ENCODE measurements at places on chromosomes 4 and X.

- DNase-seq: no peak
Observed at GRCh38 chr4:113147498-113148111, 98.2 kb downstream of the ANK2 start.

GRCh38 chr4:116881077-116881476, 204.3 kb downstream of the TRAM1L1 start:
- DNase-seq: no peak

DNA sequence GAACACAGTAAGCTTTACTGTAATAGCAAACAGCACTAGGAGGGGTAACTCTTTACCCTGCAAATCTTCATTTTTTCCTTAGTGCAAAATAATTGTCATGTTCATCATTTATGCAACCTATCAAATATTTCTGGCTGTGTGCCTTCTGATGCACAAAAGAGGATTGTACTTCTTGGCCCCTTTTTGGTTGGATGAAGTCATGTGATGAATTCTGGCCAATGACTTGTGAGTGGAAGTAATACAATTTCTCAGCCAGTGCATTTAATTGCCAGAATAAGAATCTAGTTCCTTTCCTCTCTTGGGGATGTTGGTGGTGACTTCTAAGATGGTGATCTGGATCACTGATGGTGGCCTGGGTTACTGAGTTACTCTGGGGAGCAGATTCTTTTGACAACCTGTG, 37.0 kb upstream of the GATB start:
- DNase-seq: no peak

GRCh38 chr4:84634961-84635360, 52.0 kb downstream of the CDS1 start:
- no peak for DNase-seq

DNA sequence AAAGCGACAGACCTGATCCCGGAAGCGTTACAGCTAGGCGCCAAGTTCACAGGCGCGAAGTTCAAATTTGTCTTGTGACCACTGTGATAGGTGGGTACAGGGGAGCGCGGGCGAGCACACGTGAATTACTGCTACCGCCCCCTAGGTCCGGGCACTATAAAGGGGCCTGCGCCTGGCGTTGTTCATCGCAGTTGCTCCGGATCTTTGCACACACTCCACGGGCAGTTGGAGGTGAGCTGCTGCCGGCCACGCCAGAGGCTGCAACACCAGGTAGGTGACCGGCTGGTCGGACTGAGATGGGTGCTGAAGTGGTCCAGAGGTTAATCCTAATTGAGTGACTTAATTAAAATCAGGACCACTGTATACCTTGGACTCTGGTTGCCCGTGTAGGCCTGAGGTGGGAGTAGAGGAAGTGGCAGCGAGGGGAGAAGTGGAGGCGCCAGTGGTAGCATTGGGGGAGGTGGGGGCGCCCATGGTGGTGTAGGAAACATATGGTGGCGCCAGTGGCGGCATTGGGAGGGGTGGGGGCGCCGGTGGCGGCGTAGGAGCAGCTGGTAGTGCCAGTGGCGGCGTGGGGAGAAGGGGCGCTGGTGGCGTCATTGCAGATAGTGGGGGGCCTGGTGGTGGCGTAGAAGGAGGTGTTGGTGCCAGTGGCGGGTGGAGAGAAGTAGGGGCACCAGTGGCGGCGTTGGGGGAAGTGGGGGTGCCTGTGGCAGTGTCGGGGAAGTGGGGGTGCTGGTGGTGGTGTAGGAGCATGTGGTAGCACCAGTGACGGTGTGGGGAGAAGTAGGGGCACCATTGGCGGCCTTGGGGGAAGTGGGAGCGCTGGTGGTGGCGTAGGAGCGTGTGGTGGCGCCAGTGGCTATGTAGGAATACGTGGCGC, at the start of gene GCNA:
TSS of gene GCNA (plus strand) at position 185 of the 883 bp plus-strand sequence. CDS start 2,385 bp downstream, outside the sequence.
- no peak for DNase-seq

DNA sequence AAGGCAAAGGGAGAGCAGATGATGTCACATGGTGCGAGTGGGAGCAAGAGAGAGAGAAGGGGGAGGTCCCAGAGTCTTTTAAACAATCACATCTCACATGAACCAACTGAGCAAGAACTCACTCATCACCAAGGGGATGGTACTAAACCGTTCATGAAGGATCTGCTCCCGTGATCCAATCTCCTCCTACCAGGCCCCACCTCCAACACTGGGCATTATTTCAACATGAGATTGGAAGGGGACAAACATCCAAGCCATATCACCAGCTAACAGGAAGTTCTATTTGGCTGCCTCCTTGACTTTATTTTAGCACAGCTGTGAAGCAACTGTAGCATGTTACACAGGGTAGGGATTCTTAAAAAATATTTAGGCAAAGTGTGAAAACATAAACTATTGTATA, 102.5 kb downstream of the DDIT4L start:
- DNase-seq: no peak

DNA sequence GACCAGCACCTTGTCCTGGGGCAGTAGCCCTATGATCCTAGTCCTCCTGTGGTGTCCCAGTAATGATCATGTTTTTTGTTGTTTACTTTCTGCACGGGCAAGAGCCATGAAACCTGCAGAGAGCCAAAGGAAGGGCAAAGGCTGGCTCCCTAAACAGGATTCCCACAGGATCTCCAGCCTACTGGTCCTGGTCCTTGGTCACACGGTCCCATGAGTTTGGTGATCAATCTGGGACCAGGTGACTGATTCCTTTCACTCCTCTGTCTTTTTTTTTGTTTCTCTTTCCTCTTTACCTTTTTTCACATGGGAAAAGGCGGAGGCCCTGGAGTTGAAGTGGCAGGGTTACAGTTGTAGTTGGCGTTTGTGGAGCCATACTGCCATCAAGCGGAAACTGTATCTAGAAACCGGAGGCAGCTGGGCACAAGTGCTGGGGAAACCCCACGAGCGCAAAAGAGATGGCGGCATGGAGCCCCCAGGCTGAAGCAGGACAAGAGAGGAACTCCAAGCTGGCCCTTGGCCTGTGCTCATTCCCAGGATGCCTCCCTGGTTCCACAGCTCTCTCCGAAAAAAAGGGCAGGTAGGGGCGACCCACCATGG, 34.6 kb downstream of the NBDY start:
- peak; percentile 77 for DNase-seq

DNA sequence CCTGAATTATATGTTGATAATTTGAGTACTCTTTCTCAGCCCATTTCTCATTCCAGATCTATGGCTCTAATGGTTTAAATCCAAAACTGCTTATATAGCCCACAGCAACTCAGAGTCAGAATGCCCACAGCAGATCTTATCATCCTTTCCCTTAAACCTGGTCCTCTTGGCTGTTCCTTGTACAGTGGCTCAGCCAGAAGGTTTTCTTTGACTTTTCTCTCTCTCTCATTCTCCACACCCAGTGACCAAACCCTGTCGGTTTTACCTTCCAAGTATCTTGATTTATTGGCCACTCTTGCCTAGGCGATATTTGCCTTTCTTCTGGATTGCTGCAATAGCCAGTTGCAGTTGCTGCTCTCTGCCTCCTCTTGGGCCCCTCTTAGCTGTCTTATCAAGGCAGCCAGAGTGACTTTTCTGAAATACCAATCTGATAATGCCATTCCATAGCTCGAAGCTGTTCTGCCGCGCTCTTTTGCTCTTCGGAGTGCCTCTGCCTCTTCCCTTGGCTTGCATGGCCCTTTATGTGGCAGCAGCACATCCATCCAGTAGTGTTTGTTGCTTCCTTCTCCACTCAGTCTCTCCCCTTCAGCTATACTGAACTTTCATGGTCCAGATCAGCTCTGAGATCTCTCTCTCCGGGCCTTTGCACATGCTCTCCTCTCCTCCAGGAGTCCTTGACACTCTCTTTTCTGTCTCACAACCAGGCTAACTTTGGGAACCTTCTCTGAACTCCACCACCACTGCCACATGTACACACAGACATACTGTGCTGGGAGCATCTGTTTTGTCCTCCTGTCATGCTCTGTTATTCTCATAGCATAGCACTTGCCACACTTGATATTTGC, 11.8 kb downstream of the GAB1 start:
- no peak for DNase-seq

- no peak for DNase-seq
Observed at GRCh38 chr4:77226939-77227705, 70.1 kb downstream of the CCNG2 start.

DNA sequence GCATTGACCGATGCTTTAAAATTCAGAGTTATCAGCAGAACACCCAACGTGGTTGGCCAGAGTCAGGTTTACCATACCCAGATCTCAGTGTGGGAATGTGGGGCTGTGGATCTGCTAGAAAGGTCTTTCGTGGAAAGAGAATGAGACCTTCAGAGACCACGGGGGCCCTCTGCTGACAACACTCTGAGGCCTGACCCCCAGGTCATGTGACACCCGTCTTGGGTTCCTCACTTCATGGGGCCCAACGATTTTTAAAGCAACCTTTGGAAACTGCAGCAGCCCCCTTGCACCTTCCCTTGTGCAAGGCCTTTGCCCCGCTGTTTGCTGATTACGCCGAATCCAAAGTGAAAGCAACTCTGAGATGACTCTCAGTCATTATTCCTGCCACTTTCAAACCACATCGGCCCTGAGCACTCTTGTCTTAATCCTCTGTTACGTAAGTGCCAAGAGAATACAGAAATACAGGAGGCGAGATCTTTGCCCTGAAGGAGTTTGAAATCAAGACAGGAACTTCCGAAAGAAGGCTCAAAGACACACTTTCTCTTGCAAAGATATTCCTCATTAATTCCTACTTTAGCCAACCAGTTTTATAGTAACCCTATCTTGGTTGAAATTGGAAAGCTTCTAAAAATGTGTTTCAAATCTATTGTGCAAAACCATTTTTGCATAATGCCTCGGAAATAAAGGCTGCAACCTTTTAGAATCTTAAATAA, 88.3 kb downstream of the EVC2 start:
- no peak for DNase-seq

GRCh38 chrX:151175283-151176062, 911 bp upstream of the GPR50 start:
- DNase-seq: no peak

DNA sequence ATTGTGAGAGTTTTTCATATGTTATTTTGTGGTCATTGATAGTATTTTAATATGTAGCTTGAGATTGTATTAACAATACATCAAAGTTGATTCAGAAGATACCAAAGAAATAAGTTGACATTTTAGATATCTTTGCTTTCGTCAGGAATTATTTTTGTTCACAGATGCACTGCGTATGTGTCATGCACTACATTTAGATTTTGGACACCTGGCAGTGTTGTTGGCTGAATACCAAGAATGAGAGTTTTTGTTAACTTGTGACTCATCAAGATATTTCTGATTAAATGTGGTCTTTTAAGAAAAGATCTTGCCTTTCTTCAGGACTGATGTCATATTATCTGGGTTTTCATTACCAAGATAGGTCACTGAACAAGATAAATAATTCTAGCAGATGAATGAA, 633.4 kb downstream of the CENPC start:
- no peak for DNase-seq

- no peak for DNase-seq
Observed at GRCh38 chrX:81556880-81557279, 355.0 kb downstream of the SH3BGRL start.

- DNase-seq: peak; percentile 72
Observed at GRCh38 chrX:2311501-2311900, 189.3 kb downstream of the DHRSX start.

DNA sequence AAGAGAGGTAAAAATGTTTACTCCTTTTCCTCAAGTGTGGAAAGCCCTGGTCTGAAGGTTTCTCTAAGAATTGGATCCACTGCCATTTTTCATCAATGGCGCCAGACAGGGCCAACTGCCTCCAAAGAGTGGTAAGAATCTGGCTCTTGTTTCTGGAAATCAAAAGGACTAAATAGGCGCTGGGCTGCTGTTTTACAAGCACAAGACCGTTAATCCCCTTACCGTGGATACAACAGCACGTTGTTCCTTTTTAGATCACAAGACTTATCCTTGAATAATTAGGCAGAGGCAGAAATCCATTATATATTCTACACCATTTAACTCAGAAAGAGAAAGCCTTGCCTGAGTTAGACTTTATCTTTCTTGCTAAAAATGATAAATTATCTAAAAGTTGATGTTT, 10.6 kb downstream of the CLTRN start:
- DNase-seq: no peak

- no peak for DNase-seq
Observed at GRCh38 chr4:128225148-128225547, 62.5 kb downstream of the PGRMC2 start.

DNA sequence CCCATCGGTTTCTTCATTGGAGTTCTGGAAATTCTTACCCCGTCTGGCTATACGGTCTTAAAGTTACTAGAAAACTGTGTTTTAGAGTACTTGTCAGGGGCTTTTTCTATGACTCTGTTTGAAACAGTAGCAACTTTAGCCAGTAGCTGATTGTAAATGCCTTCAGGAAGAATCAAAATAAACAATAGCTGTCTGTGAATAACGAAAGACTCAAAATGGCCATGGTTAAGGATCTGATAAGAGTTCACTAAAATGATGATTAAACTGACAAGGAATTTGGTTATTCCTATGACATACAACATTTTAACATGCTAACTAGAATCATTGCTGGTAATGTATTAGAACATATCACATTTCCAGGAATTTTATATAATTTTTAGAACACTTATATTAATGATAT, 191.0 kb downstream of the EVC2 start:
- no peak for DNase-seq

DNA sequence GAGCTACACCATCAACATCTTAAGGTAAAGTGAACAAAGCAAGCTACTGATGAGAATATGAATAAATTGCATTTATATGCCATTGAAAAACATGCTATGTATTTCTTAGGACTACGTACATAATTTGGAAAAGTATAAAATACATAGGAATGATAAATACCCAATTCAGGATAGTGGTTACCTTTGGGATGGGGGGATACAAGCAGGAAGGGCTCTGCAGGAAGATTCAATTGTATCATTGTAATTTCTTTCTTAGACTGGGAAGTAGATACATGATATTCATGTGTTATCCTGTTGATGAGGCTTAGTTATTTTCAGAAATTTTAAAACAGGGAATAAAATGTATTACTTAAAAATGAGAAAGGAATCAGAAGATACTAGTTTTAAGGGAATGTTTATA, 43.4 kb downstream of the TRAPPC11 start:
- no peak for DNase-seq

- no peak for DNase-seq
Observed at GRCh38 chr4:40228497-40229365, 31.9 kb downstream of the RHOH start.

GRCh38 chr4:84957514-84958420, 8.7 kb downstream of the WDFY3 start:
- no peak for DNase-seq

DNA sequence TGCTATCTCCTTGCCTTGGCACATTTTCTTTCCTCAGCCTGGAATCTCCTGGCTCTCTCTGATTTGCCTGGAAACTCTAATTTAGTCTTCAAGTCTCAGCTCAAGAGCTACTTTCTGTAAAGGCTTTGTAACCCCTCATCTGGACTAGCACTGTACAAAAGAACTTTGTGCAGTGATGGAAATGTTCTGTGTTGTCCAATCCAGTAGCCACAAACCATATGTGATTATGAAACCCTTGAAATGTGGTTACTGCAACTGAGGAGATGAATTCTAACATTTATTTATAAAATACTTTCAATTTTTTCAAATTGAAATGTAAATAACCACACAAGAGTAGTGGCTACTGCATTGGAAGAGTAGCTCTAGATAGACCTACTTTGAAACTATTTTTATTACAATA, 66.6 kb upstream of the HS3ST1 start:
- no peak for DNase-seq

Measured in WERI-Rb-1 (cell line).